ENCODE measurements at places on chromosomes 2 and 18.

- no peak for DNase-seq
These were observed 22.6 kb downstream of the MEIS1 start for GRCh38 chr2:66457545-66457944.

GRCh38 chr18:79857082-79857671, 59.4 kb downstream of the KCNG2 start:
- no peak for DNase-seq

DNA sequence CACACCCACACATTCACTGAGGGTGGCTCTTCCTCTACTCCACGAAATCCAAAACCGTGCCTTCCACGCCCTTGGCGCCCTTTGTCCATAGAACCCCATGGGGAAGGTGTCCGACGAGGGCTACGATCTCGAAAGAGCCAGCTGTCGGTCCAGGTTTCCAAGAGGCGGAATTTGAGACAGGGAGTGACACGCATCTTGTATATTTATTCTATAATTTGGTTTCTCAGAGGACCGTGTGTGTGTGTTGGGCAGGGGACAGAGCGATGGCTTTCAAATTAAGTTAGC, 726 bp downstream of the C2orf69 start:
- DNase-seq: no peak

DNA sequence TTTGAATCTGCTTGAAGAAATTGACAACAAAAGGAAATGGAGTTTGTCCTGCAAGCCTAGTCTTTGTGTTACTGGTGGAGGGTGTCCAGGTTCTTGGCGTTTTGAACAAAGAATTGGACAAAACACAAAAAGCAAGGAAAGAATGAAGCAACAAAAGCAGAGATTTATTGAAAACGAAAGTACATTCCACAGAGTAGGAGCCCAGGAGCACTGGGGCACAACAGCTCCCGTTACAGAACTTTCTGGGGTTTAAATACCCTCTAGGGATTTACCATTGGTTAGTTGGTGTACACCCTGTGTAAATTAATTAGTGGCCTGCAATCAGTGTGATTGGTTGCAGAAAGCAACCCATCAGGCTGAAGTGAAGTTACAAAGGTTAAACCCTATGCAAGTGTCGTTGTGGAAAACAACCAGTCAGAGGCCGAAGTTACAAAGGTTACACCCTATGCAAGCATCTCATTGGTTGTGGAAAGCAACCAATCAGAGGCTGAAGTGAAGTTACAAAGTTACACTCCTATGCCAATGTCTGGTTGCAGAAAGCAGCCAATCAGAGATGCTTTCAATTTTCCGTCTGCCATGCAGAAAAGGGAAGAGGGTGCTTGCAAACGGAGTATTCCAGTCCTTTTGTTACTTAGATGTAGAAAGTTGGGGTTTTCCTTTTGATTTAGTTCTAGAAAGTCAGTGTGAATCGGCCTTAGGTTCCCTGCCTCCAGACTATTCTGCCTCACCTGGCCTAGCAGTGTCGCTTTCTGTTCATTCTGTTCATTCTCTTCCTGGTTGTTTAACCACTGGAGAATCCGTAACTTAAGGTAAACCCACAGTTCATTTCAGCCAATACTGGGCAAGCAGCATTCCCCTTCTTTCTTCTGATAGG, 47.6 kb upstream of the PTH2R start:
- DNase-seq: no peak

GRCh38 chr2:240812301-240812680, 7.7 kb downstream of the KIF1A start:
- DNase-seq: no peak

- DNase-seq: no peak
These were observed 33.8 kb downstream of the GREB1 start for GRCh38 chr2:11567631-11568031.

DNA sequence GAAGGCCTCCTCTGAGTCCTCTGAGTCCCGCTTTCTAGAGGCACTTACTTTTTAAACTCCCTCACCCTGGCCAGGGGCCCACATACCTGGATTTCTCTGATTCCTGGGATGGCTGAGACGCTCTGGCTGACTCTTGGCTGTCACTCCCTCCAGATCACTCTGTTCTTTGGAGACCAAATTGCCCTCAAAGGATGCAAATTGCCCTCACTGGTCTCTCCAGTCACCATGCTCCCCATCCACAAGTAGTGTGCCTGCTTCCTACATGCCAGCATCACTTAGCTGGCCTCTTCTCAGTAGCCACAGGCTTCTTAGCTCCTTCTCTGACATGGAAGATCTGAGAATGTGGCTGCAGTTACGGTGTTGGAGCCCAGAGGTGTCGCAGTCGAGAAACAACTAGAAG, 41.3 kb upstream of the CCDC68 start:
- DNase-seq: no peak

DNA sequence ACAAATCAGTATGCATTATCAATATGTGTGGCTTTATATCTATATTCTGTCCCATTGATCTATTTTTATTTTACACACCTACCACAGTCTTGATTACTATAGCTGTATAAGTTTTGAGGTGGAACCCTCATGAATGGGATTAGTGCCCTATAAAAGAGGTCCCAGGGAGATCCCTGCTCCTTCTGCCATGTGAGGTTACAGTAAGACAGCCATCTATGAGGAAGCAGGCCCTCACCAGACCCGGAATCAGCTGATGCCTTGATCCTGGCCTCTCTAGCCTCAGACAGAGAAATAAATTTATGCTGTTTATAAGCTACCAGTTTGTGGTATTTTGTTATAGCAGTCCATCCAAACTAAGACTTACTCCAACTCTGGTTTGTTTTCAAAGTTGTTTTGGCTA, 54.9 kb downstream of the HNRNPLL start:
- no peak for DNase-seq

DNA sequence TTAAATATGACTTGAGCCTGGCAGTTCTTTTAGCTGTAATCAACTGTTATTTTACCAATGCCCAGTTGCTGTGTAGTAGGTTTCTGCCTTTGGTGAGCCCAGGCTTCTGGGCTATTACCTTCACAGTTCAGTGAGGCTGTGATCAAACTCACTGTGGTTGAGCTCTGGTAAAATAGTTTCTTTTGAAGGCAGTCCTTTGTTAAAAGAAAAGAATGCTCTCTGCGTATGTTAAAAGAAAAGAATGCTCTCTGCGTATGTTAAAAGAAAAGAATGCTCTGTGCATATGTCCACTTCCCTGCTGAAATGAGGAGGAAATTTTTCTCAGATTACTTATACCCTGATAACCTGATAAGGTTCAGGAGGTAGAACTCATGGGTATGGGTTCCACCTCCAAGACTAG, 244.3 kb downstream of the RNF144A start:
- DNase-seq: no peak

Data from natural killer cell (primary cell).